Activated CD8-positive, alpha-beta T cell treated with anti-CD3 and anti-CD28 coated beads, Interleukin-2, amount 10 ng/mL, durations not matched to agents 7 days and 5 days (primary cell): ENCODE measurements at places on chromosomes 3 and 15.

- DNase-seq, result no peak
Observed at GRCh38 chr3:141421639-141422319, 53.5 kb downstream of the ZBTB38 start.

- DNase-seq, result no peak
Observed at GRCh38 chr15:55676507-55676906, 66.4 kb downstream of the PRTG start.

GRCh38 chr3:106033654-106034053 lies 164.8 kb upstream of the CBLB start:
- no peak for DNase-seq

DNA sequence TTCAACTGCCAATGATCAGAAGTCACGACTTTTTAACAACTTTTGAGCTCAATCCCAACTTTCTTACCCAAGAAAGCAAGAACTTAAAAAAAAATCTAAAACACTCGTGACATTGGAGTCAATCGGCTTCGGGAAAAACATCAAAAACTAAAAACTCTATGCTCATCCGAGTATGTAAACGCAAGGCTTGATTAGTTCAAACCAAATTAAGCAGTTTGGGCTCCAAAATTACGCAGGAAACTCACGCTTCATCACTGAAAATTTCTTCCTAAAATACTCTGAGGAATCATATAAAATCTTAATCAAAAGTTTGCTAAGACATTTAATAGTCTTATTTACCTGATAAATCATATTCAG lies 1.6 kb downstream of the TRA2B start:
- no peak for DNase-seq

- DNase-seq, result no peak
Observed at GRCh38 chr3:6220447-6220846, 640.5 kb upstream of the GRM7 start.

DNA sequence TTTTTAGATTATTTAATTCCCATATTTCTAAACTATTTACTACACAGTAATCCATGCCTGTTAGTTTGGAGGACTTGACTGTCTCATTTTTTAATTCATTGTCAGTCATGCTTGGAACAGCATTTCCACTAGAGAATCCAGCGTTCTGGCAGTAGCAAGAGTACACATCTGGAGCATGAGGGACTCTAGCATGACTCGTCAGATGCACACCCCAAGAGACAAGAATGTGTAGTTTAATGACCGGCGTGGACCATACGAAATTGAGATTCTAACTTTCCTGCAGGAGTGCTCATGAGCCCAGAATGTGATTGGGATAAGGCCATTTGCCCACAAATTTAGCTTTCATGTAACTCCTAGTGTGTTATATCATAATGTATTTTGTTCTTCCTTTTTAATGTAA lies 48.9 kb downstream of the ASB7 start:
- no peak for DNase-seq
